NCI-H1436 (cell line): ENCODE measurements at places on chromosomes 1 and 21.

DNA sequence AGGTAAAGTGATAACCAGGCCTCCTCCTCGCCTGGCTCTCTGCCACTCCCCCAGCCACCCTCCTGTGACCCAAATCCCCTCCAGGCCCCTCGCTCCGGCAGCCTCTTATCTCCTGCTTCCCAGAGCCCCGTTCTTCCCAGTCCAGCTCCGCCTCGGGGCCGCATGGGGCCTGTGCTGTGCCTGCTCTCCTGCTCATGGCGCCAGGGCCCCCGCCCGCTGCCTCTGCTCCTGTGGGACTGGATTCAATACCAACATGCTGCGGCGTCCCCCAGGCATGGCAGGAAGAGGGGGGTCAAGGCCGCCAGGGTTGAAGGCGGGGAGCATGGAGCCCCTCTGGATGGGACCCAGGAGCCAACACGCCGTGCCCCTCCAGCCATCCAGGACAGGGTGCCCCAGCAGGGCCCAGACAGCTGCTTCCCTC is 213.0 kb upstream of the VAMP3 start:
- DNase-seq: no peak

DNA sequence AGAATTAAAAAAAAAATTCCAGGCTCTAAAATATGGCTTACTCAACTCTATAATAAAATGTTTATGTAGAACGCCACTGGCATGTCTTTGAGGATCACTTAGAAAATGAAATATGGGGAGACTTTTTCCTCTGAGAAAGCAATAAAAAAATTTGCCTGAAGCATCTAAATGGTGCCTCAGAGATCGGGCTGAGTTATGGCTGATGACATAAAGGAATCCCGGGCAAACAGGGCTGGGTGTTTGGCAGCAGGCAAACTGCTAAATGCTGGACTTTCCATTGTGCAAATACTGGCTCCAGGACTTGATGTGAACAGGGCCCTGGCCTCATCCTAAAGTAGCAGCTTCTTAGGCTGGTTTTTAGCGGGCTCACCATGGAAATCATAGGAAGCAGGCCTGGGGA is 44.5 kb upstream of the C1orf87 start:
- DNase-seq: no peak

GRCh38 chr1:25536124-25536523 is 7.3 kb upstream of the LDLRAP1 start:
- DNase-seq: no peak

- DNase-seq: no peak
These were observed 75.0 kb downstream of the CD46 start for GRCh38 chr1:207826557-207827487.

DNA sequence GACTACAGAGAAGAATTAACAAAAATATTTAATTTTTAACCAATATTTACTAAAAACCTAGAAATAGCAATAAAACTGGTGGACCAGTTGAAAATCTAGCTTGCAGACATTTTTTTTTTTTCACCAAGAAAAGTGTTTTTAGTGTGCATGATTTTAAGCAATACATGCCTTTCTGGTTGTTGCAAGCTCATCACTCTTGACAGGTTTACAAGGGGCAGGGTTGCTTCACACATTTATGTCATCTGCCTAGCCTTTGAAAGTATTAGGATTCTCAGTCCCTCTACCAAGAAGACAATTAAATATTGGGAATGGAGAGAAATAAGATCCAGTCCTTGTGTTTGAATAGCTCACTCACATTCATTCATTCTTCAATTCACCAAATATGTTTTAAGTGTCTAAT is 53.8 kb upstream of the LYPLAL1 start:
- no peak for DNase-seq

GRCh38 chr1:243917863-243918565 is 68.0 kb upstream of the AKT3 start:
- peak; percentile 6 for DNase-seq
